ENCODE measurements at places on chromosomes 2 and 18.

- no peak for DNase-seq
Observed at GRCh38 chr2:234723400-234723799, 226.5 kb upstream of the ARL4C start.

- no peak for DNase-seq
Observed at GRCh38 chr18:37084912-37085311, 256.0 kb downstream of the KIAA1328 start.

DNA sequence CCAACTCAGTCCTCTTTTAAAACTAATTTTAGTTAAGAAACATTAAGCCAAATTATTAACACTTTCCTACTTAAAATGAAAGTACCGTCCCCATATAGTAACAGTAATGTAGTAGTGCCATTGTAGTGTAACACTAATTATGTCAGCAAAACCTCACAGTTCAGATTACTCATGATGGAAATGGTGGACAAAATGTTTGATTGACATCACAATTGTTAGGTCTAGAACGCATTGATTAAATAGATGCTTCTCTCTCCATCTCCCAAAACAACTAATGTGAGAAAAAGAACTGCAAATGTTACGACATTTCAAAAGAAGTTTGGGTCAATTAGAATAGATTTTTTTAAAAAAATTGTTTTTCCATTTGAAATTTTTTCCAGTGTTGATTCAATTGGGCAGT lies 1.2 kb upstream of the ATF2 start:
- no peak for DNase-seq

DNA sequence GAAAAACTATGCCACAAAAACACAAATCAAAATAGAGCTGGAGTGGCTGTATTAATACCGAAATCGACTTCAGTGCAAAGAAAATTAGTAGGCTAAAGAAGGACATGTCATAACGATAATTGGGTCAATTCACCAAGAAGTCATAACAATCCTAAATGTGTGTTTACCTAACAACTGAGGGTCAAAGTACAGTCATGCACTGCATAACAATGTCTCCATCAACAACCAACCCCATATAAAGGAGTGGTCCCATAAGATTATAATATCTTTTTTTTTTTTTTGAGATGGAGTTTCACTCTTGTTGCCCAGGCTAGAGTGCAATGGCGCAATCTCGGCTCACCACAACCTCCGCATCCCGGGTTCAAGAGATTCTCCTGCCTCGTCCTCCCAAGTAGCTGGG lies 87.5 kb downstream of the NAB1 start:
- no peak for DNase-seq

DNA sequence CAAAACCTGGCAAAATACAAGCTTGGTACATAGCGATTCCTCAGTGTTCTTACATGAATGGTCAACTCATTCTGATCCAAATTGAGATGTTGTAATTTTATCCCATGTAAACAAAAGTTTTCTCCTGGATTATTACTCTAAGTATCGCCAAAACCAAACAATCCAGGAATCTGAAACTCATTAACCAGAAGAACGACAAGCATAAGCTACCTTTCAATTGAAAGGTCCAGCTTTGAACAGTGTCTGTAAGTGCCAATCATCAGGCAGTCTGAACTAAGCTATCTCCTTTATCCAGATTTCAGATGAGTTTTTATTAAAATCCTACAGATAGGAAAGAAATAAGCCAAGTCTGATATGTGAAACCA lies 2.4 kb downstream of the MEX3C start:
- DNase-seq = no peak

DNA sequence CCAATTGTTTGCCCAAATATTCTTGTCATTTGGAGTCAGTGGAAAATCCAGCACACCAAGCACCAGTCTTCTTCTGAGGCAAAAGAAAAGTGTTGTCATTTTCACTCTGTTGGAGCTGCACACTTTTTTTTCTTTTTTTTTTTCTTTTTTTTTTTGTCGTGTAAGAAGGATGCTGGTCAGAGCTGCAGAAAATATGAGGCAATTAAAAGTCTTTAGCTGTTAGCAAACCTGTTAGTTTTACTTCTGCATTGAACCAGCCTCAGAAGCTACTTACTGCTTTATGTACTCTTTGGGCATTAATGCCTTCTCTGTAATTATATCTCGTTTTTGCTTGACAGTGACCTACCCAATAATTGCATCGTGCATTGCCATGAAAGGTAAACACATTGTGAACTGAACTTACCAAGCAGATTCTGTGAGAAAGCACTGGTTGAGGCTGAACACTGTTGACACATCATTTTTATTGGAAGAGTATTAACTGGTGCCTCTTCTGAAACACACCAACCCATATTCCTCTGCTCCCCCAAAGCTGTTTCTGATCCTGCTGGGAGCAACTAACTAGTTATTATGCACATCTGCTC lies 165.4 kb downstream of the CAPN13 start:
- DNase-seq = no peak

DNA sequence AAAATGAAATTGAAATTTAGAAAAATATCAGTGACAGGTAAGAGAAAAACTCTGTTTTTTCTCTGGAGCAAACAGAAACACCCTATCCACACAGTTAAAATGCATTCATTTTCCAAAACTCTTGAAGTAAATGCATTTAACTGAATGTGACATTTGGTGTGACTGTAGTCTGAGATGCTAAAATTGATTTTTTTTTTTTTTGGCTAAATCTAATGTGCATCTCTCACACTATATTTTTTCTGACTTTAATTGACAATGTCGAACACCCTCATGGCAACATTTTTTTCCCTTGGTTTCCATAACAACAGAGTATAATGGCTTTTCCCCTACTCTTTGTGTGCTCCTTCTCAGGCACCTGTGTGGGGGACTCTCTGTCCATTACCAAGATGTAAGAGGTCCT lies 366.4 kb downstream of the XIRP2 start:
- no peak for DNase-seq

GRCh38 chr2:58794916-58795315 lies 553.8 kb upstream of the FANCL start:
- no peak for DNase-seq

DNA sequence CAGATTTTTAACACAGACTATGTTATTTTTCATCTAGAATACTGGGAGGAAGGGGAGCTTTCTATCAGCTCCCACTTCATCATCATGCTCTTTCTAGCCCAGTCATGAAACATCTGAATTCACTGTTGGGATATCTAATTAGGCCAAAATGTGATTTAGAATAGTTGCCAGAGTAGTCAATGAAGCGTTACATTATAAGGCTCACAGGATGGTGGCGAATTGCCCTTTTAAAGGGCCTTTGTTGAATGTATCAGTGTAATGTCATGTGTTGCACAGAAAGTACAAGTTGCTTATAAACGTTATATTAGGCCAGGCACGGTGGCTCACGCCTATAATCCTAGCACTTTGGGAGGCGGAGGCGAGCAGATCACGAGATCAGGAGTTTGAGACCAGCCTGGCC lies 45.6 kb downstream of the PDE1A start:
- no peak for DNase-seq

GRCh38 chr2:23586741-23587306 lies 201.8 kb downstream of the KLHL29 start:
- DNase-seq = no peak

GRCh38 chr2:191170301-191170636 lies 19.5 kb upstream of the STAT4 start:
- no peak for DNase-seq

DNA sequence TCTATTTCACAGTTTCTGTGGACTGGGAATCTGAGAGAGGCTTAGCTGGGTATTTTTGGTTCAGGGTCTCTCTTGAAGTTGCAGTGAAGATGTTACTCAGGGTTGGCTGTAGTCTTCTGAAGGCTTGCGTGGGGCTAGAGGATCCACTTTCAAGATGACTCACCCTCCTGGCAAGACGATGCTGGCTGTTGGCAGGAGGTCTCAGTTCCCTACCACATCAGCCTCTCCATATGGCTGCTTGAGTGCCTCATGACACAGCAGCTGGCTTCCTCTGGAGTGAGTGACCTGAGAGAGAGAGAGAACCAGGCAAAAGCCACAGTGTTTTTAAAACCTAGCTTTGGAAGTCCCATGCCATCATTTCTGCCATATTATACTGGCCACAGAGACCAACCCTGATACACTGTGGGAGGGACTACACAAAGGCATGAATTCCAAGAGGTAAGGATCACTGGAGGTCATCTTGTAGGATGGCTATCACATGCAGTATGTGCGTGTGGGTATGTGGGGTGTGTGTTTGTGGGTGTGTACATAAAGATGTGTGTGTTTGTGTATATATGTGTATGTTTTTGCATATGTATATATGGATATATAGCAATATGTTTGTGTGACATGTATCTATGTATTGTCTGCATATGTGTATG lies 25.1 kb downstream of the DNPEP start:
- DNase-seq = peak; percentile 95

DNA sequence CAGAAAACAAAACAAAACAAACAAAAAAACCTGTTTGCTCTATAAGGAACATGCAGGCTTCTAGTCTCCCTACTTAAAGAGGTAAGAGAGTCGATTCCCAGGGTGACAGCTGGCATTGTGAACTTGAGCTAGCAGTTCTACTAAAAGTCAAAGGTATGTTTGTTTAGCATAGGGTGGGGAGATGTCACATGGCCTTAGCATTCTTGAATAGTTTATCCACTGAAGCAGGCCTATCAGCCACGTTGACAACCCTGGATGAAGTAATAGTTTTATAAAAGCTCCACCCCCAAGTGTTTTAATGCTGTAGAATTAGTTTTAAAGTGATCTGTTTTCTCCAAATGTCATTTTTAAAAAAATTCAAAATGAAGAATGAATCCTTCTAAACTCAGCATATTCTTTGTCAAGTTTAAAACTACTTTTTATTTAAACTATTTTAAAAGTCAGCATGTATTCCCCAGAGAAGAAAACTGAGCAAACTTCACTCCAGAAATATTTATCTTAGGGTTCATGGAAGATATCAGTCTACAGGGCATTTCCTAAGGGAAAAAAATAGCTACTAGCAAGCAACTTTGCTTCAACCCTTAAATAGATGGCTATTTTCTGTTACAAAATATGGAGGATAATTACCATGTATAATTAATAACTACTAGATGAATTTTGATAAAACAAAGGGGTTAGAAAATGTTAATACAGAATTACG lies 1.7 kb downstream of the MYOM1 start:
- DNase-seq = peak; percentile 26

GRCh38 chr2:144324446-144325045 lies 195.4 kb downstream of the ZEB2 start:
- no peak for DNase-seq

DNA sequence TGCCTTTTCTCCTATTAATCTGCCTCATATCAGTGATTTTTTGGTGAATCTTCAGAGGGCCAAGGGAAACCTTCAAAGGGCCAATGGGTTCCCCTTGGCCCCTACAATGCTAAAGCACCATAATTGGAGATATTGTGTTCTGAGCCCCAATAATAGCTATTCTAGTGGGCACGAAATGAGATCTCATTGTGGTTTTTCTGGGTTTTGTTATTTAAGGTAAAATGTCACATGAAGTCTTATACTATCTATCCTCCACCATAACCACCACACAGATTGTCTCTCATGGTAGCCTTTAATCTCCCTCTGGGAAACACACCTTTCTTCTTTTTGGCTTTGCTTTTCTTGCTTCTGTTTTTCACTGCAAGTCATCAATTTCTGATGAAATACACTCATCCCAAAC lies 152.8 kb downstream of the B3GNT2 start:
- DNase-seq = no peak

DNA sequence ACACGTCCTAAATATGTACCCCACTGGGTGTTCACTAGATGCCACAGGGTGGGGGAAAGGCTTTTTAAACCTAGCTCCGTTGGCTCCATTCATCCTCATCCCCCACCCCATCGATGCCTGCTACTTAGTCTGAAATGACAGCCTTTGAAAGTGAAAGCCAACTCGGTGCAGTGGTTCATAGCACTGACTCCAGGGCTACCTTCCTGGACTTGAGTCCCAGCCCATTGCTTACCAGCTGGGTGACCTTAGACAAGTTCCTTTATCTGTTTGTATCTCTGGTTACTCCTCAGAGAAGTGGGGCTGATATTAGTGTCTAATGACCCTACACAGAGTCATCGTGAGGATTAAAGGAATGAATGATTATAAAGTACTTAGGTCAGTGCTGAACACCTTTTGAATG lies 24.4 kb downstream of the EHD3 start:
- DNase-seq = no peak

DNA sequence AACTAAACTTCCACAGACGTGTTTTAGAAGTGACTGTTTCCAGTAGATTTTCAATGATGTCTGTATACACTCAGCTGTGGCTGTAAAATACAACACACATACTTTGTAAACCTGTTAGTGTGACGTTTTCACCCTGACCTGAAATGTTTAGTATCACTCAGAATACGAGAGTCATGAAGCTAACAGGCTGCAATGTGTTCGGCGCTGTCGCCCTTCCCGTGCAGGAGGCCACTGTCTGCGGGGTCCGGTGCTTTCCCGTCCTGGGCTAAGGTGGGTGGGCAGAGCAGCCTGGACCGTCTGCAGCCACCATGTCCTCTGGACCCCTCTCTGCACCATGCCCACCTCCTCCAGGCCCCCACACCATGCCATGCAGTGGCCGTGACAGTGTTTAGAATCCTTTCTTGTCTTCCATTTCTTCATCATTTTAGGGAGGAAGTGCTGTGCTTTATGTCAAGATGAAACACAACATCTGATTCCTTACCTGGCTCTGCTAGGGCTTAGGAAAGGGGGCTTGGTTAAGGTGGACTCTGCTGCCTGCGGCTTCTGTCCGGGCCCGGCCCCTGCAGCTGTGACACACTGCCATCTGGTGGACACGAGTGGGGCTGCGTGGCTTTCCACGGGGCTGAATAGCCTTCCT lies 53.8 kb upstream of the RBM44 start:
- DNase-seq = peak; percentile 79

DNA sequence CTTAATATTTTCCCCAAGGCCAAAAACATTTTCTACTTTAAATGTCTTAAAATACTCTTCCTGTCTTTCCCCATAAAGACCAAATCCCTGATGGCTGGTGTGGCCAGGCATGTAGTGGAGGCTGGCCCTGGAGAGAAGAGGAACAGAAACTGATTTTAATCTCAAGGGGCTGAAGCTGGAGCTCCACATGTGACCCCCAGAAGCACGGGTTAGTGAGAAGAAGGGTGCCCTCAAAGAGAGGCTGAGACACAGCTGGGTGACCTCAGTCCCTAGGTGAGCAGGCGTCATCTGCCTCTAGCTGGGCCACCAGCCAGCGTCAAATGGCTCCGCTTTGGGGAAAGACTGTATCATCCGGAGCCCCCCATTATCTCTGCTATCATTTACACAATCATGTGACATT lies 19.3 kb upstream of the TMEM18 start:
- no peak for DNase-seq
